ENCODE measurements at places on chromosomes 3 and 15. TPM values are rescaled to one million over a fixed set of nuclear protein-coding genes. Genes with fewer than 3 reads are reported as not detected.

The PLCH1 gene
- total RNA-seq: 0.30 TPM

The SLC2A2 gene
- not detected for total RNA-seq

The CAPN3 gene
- 0.50 TPM for total RNA-seq

The GPR156 gene
- total RNA-seq: 0.45 TPM

The CLDND1 gene
- total RNA-seq: 80.7 TPM

The RASL12 gene
- 8.5 TPM for total RNA-seq

The LRRK1 gene
- total RNA-seq: 2.8 TPM

The GOLGA8R gene
- 0.30 TPM for total RNA-seq
